ENCODE measurements at places on chromosomes 4 and X. TPM values are rescaled to one million over a fixed set of nuclear protein-coding genes. Genes with fewer than 3 reads are reported as not detected.

The NDST4 gene
- total RNA-seq, result not detected

The ZNF630 gene
- total RNA-seq, result 0.50 TPM

The TREX2 gene
- 1.2 TPM for total RNA-seq

The SPANXN3 gene
- total RNA-seq, result not detected

The AMER1 gene
- 2.8 TPM for total RNA-seq
